ENCODE measurements at places on chromosomes 3 and 15.

GRCh38 chr3:16839271-16840100 is 45.3 kb upstream of the PLCL2 start:
- DNase-seq = no peak

DNA sequence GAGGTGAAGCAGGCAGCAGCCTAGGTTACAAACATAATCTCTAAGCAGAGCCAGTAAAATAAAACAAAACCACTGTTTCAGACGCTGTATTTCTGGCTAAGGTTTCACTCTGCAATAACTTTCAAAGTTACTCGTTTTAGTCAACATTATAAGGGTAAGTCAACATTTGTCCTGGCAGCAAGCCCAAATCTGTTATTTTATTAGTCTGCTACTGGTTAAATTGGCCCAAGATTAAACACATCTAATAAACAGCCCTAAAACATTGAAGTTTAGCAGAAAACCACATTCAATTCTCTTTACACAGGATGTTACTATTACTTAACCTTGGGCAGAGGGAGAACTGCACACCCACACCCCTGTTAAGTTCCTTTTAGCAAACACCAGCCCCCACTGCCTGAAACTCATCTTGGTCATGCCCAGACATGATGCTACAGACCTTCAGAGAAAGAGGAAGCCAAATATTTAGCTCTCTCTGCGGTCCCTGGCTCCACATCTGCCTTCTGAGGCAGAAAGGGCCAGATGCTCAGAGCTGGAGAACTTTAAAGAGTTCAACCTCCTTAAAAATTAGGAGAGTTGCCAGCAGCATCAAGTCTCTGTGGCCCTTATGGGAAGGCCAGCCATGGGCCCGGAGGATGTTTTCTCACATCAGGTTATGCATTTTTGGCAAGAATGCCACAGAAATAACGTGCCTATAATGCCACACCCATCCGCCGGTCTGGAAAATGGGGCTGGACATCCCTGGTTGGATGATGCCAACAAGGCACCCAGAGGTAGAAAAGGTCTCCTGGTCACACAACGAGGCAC is 17.9 kb downstream of the ARHGEF3 start:
- peak; percentile 61 for DNase-seq

- DNase-seq = peak; percentile 19
Observed at GRCh38 chr15:64883100-64883581, 28.6 kb upstream of the ANKDD1A start.

- DNase-seq = no peak
Observed at GRCh38 chr15:41799488-41799805, 25.2 kb downstream of the MAPKBP1 start.

GRCh38 chr15:49044766-49045606 is 1.3 kb downstream of the SECISBP2L start:
- peak; percentile 34 for DNase-seq

- no peak for DNase-seq
Observed at GRCh38 chr3:105722943-105723556, 145.8 kb downstream of the CBLB start.

DNA sequence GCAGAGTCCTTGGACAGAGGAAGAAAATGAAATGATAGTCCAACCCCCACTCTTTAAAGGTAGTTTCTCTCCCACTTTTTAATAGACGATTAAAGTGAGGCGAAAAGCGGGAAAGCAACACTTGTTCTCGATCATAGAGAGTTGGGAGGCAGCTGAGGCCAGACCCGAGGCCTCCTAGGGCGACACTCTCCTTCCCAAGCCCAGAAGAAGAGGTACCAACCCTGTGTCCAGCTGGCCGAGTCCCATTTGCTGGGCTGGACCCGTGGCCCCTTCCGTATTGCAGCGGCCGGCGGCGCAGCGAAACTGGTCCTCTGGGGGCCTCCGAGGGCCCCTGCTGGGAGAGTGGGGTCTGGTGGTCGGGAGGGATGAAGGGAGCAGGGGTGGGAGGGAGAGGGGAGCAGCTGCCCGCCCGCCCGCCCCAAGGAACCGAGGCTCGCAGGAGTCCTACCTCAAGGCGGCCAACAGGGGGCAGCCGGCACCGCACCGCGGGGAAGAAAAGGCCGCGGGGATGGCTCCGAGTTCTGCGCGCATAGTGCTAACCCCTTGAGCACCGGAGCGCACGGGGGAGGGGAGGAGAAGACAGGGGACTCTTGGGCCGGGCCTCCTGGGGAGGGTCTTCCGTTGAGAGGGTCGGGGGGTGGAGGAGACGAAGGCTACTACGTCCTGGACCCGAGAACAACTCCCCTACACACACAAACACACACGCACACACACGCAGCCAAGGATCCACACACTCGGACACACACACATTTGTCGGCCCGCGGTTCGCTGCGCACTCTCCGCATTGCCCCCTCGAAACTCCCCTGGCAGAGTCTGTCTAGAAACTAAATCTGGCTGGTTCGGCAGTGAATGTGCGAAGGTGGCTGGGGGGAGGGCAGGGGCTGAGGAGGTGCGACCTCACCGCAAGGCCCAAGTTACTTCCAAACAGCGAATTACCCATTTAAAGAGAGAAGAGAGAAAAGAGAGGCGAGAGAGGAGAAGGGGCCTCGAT is 2.0 kb downstream of the WNT5A start:
- DNase-seq = peak; percentile 96

- DNase-seq = no peak
Observed at GRCh38 chr3:15281817-15282216, 50.6 kb downstream of the SH3BP5 start.

GRCh38 chr3:113985541-113985940 is 37.7 kb downstream of the ZDHHC23 start:
- no peak for DNase-seq

DNA sequence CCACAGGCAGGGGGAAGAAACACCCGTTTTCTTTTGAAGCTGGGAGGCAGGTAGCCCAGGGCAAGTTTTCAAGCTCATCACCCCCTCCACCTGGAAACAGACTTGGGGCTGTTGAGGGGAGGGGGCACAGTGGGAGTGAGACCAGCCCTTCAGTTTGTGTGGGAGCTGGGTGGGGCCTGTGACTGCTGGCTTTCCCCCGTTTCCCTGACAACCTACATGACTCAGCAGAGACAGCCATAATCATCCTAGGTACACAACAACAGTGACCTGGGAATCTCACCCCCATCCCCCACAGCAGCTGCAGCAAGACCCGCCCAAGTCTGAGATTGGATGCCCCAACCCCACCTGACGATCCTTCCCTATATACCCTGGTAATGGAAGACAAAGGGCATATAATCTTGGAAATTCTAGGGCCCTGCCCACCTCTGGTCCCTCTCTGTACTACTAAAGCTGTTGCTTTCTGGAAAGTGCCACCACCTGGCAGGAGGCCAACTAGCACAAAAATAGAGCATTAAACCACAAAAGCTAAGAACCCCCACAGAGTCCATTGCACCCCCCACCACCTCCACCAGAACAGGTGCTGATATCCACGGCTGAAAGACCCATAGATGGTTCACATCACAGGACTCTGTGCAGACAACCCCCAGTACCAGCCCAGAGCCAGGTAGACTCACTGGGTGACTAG is 422.2 kb upstream of the SGO1 start:
- no peak for DNase-seq

DNA sequence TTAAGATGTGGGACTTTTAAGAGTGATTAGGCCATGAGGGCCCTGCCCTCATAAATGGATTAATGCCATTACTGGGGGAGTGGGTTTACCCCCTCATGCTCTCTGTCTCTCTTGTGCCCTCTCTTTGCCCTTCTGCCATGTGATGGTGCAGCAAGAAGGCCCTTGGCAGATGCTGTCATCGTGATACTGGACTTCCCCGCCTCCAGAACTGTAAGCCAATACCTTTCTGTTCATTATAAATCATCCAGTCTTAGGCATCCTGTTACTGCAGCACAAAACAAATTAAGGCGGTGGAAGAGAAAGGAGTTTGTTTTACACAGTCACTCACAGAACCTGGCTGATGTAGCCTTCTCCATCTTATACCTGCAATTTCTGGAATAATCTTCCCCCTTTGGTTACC is 360.3 kb upstream of the TBL1XR1 start:
- DNase-seq = no peak

DNA sequence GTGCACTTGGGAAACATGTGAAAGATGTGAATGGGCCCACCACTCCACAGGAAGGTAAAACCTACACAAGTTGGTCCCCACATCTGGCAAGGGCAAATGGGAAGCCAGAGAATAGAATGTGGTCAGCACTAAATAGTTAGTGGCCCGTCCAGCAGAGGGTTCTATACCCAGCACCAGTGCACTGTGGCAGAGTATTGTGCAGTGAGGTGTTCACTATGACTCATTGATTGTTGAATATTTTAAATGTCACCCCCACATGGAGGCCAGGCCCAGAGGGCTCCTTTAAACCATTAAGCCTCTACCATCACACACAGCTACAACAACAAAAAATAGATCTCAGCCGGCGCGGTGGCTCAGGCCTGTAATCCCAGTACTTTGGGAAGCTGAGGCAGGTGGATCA is 11.7 kb downstream of the FRMD5 start:
- no peak for DNase-seq

DNA sequence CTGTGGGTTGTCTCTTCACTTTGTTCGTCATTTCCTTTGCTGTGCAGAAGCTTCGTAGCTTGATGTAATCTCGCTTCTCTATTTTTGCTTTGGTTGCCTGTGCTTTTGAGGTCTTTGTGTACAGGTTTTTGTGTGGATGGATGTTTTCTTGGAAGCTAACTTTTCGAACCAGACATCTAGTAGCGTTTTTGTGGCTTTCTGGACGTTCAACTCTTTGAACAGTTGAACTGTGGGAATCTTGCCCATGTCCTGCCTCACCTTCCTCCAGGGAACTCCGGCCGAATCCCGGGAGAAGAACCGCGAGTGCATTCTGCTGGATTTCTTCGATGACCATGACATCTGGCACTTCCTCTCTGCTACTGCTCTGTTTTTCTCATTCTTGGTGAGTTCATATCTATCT is 70.6 kb downstream of the USF3 start:
- no peak for DNase-seq

GRCh38 chr3:160477750-160478149 is 28.2 kb upstream of the TRIM59 start:
- peak; percentile 47 for DNase-seq

DNA sequence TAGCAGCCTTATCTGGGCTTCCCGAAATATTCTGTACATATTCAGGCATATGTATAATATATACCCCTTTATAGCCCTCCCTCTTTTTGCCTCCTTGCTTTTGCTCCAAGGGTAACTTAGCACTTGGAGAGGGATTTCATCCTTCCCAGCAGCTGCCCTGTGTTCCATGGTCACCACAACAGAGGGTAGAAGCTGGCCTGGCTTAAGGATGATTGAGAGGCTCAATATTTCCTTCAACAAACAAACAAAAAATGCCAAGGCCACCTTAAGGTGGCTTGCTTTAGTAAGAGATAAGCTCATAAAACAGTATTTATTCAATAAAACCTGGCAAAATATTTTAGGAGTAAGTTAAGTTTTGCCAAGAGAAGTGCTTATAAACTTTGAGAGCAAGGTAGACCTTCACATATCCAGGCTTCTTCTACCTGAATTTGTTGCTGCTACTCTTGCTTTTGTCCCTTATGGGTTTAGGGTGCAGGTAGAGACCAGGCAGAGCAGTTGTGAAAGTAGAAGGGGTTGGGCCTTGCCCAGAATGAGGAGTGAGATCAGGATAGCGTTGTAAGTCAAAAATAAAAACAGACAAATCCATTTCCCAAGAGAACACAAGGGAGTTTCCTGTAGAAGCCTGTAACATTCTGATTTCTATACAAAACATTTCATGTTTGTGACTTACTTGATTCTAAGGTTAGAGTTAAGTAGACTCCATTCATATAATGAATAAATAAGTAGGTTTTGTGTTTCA is 52.7 kb upstream of the ATOSA start:
- no peak for DNase-seq

- DNase-seq = no peak
Observed at GRCh38 chr15:92021792-92022191, 168.3 kb downstream of the SLCO3A1 start.

DNA sequence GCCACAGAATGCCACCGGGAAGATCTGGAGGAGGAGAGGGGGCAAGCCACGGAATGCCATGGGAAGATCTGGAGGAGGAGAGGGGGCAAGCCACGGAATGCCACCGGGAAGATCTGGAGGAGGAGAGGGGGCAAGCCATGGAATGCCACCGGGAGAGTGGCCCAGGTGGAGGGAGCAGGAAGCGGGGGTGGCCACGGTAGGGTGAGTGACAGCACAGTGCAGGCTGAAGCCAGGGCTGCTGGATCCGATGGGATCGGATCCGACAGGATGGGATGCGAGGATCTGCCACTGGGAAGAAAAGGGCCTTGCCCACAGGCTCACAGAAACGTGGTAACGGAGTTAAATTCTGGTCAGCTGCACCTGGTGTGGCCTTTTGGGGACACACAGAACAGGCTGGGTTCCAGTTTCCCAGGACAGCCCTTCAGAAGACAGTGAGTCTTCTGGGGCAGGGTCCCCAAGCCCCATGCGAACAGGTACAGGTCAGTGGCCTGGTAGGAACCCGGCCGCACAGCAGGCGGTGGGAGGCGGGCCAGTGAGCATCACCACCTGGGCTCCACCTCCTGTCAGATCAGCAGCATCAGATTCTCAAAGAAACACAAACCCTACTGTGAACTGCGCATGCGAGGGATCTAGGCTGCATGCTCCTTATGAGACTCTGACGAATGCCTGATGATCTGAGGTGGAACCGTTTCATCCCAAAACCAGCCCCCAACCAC is 58.8 kb downstream of the XXYLT1 start:
- DNase-seq = no peak

DNA sequence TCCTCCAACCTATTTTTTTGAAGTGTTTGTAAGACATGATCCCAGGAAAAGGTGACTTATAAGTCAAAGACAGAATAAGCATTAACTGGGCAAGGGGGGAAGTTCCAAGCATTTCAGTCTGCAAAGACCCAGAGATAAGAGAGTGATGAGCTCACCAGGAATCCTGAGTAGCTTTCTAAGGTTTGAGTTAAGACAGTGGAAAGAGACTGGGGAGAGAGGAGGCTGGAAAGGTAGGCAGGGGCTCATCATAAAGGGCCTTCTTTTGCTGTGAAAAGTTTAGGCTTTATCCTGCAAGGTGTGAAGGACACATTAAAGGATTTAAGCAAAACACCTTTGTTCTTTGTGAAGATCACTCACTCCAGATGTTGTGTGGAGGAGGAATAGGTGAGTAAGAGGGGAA is 438.8 kb downstream of the CHL1 start:
- no peak for DNase-seq

DNA sequence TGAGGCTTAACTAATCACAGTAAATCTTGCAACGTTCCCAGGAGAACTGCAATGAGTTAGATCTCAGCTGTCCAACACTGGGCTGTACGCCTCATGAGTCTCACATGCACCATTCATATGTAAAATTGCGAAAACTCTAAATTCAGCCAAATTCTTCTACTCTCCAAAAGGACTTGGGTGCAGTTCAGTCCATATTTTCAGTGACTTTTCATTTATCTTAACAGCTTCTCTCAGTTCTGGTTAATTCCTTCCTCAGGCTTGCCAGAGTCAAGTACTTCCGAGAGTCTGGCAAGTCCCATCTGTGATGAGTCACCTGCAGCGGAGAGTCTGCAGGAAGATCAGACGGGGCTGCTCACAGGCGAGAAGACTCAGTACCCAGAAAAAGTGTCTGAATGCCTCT is 11.5 kb downstream of the CCDC80 start:
- peak; percentile 89 for DNase-seq

- DNase-seq = peak; percentile 21
Observed at GRCh38 chr15:65903296-65904073, 34.2 kb downstream of the RAB11A start.
